Activated naive CD4-positive, alpha-beta T cell treated with Interleukin-2 at 50 U/mL for 16 hours (primary cell): ENCODE measurements at places on chromosomes 16 and 17.

DNA sequence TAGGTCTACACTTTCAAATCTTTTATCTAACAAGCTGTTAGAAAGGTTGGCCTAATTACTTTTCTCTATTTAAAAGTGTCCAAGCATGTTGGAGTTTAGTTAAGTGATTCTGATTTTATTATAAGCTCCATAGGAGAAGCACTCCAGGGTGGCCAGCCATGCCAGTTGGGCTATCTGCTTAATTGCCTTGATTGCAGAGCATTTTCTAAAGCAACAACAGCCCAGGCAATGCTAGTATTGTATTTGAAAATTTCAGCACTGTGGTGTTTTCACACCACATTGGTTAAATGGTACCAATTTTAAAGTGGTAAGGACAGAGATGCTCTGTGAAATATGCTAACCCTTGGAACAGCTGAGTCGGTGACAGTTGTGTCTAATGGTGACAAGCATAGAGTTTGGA, 510.5 kb upstream of the CDH8 start:
- DNase-seq, result no peak

DNA sequence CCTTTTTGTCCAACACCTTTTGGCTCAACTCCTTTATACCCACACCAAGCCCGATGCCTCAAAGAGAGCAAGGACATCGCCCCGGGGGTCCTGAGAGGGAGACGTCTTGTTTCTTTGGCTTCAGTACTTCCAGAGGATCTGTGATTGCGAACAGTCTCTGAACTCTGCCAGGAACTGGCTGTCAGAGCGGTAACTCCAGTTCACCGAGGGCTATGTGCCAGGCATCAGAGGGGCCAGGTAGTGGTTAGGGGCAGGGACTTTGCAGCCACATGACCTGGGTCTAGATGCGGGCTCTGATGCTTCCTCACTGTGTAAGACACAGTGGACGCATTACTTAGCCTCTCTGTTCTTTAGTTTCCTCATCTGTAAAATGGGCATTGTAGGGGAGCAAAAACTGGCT, 21.6 kb downstream of the LLGL2 start:
- no peak for DNase-seq

DNA sequence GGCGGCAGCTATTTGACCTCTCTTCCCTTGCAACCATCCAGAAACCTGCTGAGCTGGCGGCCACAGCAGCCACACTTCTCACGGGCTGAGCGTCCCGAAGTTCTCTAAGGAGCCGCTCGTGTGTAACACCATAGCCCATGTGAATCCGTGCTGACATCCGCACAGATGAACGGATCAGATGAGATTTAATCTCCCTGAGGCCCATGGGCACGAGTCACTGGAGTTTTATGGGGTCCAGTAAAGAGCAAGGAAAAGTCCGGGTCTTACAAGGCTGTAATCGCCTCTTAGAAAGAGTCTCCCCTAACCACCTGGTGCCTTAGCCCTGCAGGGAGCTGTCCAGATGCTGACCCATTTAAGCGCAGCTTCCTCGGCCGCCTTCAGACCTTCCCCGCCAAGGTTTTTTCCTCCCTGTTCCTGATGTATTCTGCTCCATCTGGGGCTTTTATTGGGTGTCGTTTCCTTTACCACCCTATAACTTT, 5.5 kb upstream of the CACNG5 start:
- peak; percentile 13 for DNase-seq

DNA sequence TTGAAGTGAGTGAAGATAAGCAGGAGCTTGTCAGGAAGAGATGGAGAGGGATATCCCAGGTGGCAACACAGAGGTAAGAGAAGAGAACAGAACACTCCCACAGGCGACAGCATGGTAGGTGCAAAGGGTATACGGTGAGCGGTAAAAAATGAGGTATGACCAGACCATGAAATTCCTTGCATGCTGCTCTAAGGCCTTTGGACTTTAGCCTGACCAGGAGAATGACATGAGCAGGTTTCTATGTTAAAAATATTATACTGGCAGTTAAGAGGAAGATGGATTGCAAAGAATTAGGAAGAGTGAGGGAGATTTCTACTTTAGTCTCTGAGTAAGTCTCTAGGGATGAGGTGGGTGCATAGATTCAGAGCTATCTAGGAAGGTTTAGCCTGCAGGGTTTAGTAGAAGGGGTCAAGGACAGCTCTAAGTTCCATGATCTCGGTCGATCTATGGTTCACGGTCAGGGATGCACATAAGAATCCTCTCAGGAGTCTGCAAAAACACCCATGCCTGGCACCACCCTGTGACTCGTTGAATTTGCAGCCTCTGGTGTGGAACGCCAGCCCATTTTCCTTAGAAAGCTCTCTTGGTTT, 65.7 kb downstream of the HLF start:
- no peak for DNase-seq

DNA sequence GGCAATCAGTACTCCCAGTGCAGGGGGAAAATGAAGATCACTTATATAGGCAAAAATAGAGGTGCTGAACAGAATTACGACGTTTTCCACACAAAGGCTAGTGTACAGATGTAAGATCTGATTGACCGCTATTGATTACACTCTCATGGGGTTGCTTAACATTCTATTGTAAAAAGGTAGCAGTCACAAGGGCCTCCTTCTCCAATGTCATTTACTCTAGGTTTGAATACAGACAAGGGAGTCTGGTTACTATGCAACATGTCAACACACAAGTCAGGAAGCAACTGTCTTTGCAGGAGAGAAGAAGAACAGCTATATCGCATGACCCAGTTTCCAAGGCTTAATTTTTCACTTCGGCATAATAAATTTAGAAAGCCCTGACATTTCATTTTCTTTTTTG, 7.9 kb downstream of the KRT37 start:
- DNase-seq, result no peak

- DNase-seq, result no peak
These were observed 14.0 kb upstream of the CCL2 start for GRCh38 chr17:34241062-34241461.
